ENCODE measurements at places on chromosomes 4 and X. TPM values are rescaled to one million over a fixed set of nuclear protein-coding genes. Genes with fewer than 3 reads are reported as not detected.

The FGFBP2 gene
- 0.38 TPM for total RNA-seq

The LRPAP1 gene
- 84.7 TPM for total RNA-seq

The SPON2 gene
- 7.2 TPM for total RNA-seq

The SSX4 gene
- total RNA-seq: not detected

The HAUS7 gene
- total RNA-seq: 29.8 TPM

The NEXMIF gene
- total RNA-seq: 1.2 TPM

The CORIN gene
- 1.1 TPM for total RNA-seq

The AWAT2 gene
- not detected for total RNA-seq

The ZCCHC13 gene
- not detected for total RNA-seq

The PNMA5 gene
- 0.28 TPM for total RNA-seq

The MAGEA9B gene
- total RNA-seq: not detected

The NPY2R gene
- total RNA-seq: not detected

The RAB41 gene
- total RNA-seq: not detected

The AMTN gene
- not detected for total RNA-seq

The REELD1 gene
- 0.42 TPM for total RNA-seq

The NPY1R gene
- total RNA-seq: not detected

The SOWAHB gene
- not detected for total RNA-seq

The ATP2B3 gene
- not detected for total RNA-seq

The CXorf65 gene
- 51.6 TPM for total RNA-seq

The OPRPN gene
- not detected for total RNA-seq

The PNMA6F gene
- not detected for total RNA-seq

The ADAM29 gene
- 0.14 TPM for total RNA-seq

The WAS gene
- 108 TPM for total RNA-seq

The ARL13A gene
- total RNA-seq: not detected

The BST1 gene
- total RNA-seq: 0.75 TPM

The ZDHHC9 gene
- total RNA-seq: 6.1 TPM

The PQBP1 gene
- total RNA-seq: 64.4 TPM

The GSPT2 gene
- total RNA-seq: 12.0 TPM

The NHSL2 gene
- total RNA-seq: 8.4 TPM

The HTT gene
- total RNA-seq: 67.7 TPM

The SSX4B gene
- total RNA-seq: not detected

The FDCSP gene
- total RNA-seq: not detected

The PLAC8 gene
- 148 TPM for total RNA-seq

The PPARGC1A gene
- not detected for total RNA-seq

The ARHGAP10 gene
- 8.3 TPM for total RNA-seq

The SLC25A6 gene
- 249 TPM for total RNA-seq

The ASB11 gene
- total RNA-seq: not detected

The DDIT4L gene
- not detected for total RNA-seq

The MAGEA1 gene
- not detected for total RNA-seq

The S100G gene
- not detected for total RNA-seq

The AMBN gene
- not detected for total RNA-seq

The XG gene
- 0.32 TPM for total RNA-seq

The TRPC3 gene
- not detected for total RNA-seq

The H2BW1 gene
- total RNA-seq: not detected

The TMEM31 gene
- total RNA-seq: not detected

The FGF5 gene
- 0.06 TPM for total RNA-seq

The NAT8L gene
- total RNA-seq: not detected

The ASB12 gene
- total RNA-seq: not detected

The CT45A5 gene
- not detected for total RNA-seq

The UBE2D3 gene
- total RNA-seq: 339 TPM

The CHRNA9 gene
- not detected for total RNA-seq

The SETD7 gene
- 14.6 TPM for total RNA-seq

The SLC6A14 gene
- total RNA-seq: not detected

The SLC2A9 gene
- 2.0 TPM for total RNA-seq

The GPRASP1 gene
- 51.4 TPM for total RNA-seq

The IL2 gene
- total RNA-seq: 0.67 TPM
